ENCODE measurements at places on chromosomes 2 and 18. TPM values are rescaled to one million over a fixed set of nuclear protein-coding genes. Genes with fewer than 3 reads are reported as not detected.

DNA sequence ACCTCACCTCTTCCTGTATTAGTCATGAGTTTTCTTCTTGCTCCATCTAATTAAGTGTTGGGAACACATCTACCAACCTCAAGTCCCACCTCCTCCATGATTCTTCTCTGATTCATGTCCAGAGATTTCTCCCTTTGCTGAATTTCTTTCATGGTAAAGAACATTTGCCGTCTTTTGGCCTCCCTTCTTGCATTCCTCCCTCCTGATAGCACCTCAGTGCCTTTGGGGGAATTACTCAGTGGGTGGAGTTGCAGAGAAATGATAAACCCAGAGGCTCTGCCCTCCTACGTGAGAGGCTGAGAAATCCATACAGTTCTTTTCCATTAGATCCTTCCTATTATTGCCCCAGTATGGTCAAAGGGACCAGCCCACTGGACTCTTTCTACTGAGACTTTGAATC is 651.9 kb downstream of the SLC4A3 start:
- H3K27ac ChIP-seq = no peak overlapping the region
- no peak for DNase-seq
- no peak overlapping the region for H3K4me3 ChIP-seq

- no peak overlapping the region for H3K4me3 ChIP-seq
- H3K27me3 ChIP-seq = peaks cover 30% of the 10 kb centered on the region
- peaks cover 3% of the 10 kb centered on the region for H3K4me1 ChIP-seq
- no peaks in the 10 kb centered on the region for H3K36me3 ChIP-seq
- H3K27ac ChIP-seq = no peak overlapping the region
- no peak for DNase-seq
These were observed 55.1 kb upstream of the ACSL3 start for GRCh38 chr2:222805591-222806304.

GRCh38 chr2:21650569-21650968 is 526.8 kb downstream of the TDRD15 start:
- H3K27ac ChIP-seq = no peak overlapping the region
- no peaks in the 10 kb centered on the region for H3K36me3 ChIP-seq
- H3K4me3 ChIP-seq = no peak overlapping the region
- DNase-seq = no peak

DNA sequence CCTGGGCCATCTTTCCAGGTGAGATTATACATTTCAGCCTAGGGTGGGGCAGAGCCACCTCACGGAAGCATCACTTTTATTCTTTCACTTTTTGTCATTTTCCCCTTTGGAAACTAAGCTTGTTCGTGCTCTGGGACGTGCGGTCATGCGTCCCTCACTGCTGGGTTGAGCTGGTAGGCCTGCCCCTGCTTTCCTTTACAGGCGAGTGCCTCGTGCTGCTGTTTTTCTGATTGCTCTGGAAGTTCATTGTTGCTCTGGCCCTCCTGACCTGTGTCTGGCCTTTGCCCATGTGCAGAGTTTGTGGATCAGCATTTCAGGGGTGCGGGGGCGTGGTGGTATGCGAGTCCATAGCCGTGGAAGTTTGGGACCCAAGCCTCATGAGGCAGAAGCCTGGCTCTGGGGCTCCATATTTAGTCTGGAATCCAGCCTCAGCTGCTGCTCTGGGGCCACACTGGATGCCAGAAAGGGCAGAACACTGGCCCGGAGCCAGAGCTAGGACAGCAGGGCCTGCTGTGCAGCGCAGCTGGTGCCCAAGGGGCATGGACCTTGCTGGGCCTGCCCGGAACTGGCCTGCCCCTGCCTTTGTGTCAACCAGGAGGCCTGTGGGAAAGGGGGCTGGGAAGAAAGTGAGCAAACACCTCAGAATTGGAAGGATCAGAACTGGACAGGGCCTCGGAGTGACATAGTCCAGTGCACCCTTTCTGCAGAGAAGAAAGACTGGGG is 51.1 kb downstream of the CTIF start:
- H3K4me1 ChIP-seq = no peaks in the 10 kb centered on the region
- H3K27me3 ChIP-seq = no peaks in the 10 kb centered on the region
- H3K36me3 ChIP-seq = no peaks in the 10 kb centered on the region

- H3K27me3 ChIP-seq = peaks cover 21% of the 10 kb centered on the region
- no peaks in the 10 kb centered on the region for H3K36me3 ChIP-seq
- no peak overlapping the region for H3K27ac ChIP-seq
These were observed 94.7 kb upstream of the BCL11A start for GRCh38 chr2:60648191-60648590.

- peaks cover 2% of the 10 kb centered on the region for H3K4me1 ChIP-seq
- H3K27me3 ChIP-seq = peaks cover 15% of the 10 kb centered on the region
These were observed 28.7 kb downstream of the CDK15 start for GRCh38 chr2:201835066-201835465.

- H3K36me3 ChIP-seq = no peaks in the 10 kb centered on the region
- H3K4me3 ChIP-seq = no peak overlapping the region
- DNase-seq = no peak
- no peak overlapping the region for H3K27ac ChIP-seq
- no peaks in the 10 kb centered on the region for H3K4me1 ChIP-seq
These were observed 558.8 kb upstream of the CHAC2 start for GRCh38 chr2:53208815-53209214.

DNA sequence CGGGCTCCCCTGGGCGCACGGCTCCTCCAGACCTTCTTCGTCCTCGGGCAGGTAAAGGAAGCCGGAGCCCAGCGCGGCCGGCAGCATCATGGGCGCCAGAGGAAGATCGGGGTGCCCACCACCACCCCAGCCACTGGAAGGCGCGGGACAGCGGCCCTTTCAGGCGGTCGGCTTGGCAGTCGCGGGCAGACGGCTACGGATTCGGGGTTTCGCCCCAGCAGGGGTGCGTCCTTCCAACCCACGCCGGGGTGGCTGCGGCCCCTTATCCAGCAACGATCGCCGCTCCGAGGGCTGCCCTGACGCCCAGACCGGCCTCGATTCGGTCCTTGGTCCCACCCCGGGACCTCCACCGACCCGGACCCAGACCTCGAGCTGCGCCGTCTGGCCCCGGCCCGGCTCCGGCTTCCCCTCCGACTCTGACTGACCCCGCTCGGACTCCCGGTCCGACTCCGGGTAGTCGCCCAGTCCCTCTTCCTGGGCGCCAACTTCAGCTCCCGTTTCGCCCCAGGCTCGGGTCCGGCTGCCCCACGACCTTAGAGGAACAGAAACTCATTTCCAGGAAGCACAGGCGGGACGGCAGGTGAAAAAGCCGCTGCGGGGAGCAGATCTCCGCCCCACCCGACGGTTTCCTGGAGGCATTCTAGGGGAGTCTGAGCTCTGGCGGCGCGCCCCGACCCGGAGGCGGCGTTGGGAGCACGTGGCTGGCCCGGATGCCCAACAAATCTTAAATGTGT is 30.2 kb upstream of the SSB start:
- peak overlapping the region; percentile 76 for H3K4me3 ChIP-seq
- H3K27ac ChIP-seq = peak overlapping the region; percentile 67
- no peaks in the 10 kb centered on the region for H3K36me3 ChIP-seq
- peaks cover 25% of the 10 kb centered on the region for H3K4me1 ChIP-seq
- DNase-seq = peak; percentile 65
- H3K27me3 ChIP-seq = peaks cover 13% of the 10 kb centered on the region

DNA sequence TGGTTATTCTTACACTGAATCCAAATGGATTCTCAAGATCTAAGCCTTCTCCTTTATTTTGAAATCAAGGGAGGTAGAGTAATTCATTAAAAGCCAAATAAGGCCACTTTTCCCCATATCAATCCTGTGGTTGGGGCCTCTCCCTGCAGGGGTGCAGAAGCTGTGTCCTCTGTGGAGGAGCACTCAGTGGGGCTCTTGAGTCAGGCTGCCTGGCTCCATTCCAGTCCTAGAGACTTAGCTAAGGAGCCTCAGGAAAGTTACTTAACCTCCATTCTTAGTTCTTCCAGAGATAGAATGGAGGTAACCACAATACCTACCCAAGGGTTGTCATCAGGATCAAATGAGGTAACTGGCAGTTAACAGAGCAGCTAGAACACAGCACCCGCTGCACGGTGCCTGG is 564.3 kb downstream of the CMPK2 start:
- no peak overlapping the region for H3K4me3 ChIP-seq
- no peak for DNase-seq
- no peak overlapping the region for H3K27ac ChIP-seq
- no peaks in the 10 kb centered on the region for H3K27me3 ChIP-seq
- no peaks in the 10 kb centered on the region for H3K36me3 ChIP-seq

DNA sequence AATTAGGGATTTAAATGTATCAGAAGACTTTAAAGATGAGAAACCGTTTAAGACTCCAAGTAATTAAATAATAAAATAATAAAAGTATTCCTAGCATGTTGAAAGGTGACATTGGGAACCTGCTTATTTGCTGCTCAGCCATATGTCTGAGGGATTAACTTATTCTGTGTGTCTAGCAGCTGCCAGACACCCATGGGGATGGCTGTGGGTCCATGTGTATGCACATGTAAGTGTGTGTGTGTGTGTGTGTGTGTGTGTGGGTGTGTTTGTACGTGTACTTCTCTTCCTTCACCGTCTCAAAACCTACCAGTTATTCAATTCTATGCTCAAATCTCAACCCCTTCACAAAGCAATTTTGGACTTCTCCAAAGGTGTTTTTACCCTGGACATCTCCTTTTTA is 124.5 kb downstream of the SETBP1 start:
- H3K4me3 ChIP-seq = no peak overlapping the region
- H3K4me1 ChIP-seq = peaks cover 35% of the 10 kb centered on the region
- H3K27me3 ChIP-seq = no peaks in the 10 kb centered on the region
- no peak overlapping the region for H3K27ac ChIP-seq

DNA sequence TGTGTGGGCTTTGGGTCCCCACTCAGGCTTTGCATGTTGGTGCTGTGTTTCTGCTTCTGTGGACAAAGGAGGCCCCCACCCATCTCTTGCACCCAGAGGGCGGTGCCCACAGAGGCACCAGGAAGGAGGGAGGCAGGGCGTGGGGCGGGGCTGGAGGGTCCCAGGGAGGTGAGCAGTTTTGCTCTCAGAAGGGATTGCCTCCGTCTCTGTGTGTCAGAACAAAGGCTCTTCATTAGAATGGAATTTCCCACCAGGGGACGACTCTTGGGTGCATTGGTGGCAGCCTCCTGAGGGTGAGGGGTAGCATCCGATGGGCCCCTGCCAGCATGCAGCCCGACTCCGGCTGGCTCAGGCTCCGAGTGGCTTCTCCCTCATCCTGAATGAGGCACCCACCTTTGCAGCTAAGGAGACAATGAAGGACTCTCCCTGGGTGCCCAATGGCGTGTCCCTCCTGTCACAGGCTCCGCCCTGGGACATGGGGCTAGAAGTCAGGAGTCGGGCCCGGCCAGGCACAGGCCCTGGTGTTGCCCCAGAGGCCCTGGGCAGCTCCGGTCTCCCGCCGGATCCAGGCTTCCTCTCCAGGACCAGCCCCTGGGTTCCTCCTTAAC is 7.0 kb upstream of the ERFE start:
- H3K27ac ChIP-seq = no peak overlapping the region
- no peak for DNase-seq
- H3K27me3 ChIP-seq = no peaks in the 10 kb centered on the region

GCG gene
- not detected for total RNA-seq

EIF2AK2 gene
- total RNA-seq = 175 TPM

PDE1A gene
- total RNA-seq = not detected

SEPTIN10 gene
- total RNA-seq = not detected

HOXD12 gene
- total RNA-seq = not detected

SULT1C4 gene
- not detected for total RNA-seq

CYP27C1 gene
- not detected for total RNA-seq

OTOS gene
- not detected for total RNA-seq

INO80C gene
- 18.5 TPM for total RNA-seq

Measured in activated CD8-positive, alpha-beta memory T cell treated with anti-CD3 and anti-CD28 coated beads, Interleukin-2, amount 10 ng/mL, durations not matched to agents 7 days and 5 days (primary cell).